Activated CD4-positive, alpha-beta T cell treated with anti-CD3 and anti-CD28 coated beads, Interleukin-2, amount 50 U/mL, for 4 hours (primary cell): ENCODE measurements at places on chromosomes 5 and 9.

DNA sequence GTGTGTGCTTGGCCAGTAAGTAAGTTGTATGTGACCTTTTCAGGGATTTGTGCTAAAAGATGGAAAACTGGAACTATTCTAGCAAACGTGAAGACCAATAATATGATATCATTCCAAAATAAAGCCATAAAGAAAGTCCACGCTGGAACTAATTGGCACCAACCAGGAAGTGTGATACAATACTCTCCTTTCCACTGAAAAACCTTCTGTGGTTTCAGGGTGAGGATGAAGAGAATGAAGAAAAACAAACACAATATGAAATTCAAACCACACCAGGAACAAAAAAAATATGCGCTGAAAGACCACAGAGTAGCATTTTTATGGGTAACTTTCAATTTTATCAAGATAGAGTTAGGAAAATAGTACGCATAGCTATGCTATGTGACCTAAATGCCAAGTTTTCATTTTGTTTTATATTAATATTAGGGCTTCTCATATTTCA is 105.8 kb downstream of the EFNA5 start:
- no peak for DNase-seq

DNA sequence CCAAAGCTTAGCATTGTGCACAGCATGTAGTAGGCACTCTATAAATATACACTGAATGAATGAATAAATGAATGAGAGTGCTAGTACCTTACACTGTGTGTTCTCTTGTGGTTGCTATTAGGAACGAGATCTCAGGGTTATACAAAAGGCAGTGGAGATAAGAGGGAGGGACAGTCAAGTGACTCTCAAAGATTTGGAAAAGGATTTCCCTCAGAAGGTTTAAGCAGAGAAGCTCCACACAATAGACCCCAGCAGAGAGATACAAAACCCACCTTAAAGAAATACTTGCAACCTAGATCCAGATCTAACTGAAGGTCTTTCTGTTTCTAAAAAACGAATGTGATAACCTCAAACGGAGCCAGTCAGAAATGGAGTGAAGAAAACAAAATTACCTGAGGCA is 11.8 kb upstream of the EFNA5 start:
- DNase-seq = no peak

GRCh38 chr5:122436615-122437014 is 124.6 kb downstream of the SNCAIP start:
- DNase-seq = no peak

DNA sequence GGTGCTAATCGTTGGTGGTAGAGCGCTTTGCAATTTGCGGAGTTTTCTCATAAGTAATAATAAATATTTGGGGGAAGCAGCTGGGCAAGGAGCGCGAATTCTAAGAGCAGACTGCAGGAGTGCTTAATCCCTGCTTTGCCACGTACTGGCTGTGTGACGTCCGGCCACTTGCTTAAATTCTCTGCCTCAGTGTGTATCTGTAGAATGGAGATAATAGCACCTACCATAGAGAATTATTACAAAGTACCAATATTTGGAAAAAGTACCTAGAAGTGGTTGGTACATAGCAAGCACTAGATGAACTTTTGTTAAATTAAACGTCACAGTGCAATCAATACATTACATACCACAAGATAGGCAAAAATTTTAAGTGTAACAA is 598 bp upstream of the TMED7 start:
- no peak for DNase-seq

DNA sequence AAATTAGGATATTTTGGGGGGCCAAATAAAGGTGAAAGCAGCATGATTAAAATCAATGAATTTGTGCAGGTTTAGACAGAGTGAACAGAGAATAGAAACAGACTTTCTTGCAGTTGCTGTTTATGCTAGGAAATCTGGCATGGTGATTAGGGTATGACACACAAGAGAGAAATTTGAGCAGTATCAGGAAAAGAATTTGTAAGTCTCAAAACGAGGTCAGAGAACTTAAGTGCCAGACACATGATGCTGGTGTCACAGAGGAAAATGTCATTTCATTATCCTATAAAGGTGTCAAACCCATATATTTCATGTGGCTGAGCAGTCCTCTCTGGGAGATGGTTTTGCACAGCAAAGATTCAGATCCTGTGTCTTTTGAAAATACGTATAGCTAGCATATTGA is 15.7 kb downstream of the LVRN start:
- DNase-seq = no peak

DNA sequence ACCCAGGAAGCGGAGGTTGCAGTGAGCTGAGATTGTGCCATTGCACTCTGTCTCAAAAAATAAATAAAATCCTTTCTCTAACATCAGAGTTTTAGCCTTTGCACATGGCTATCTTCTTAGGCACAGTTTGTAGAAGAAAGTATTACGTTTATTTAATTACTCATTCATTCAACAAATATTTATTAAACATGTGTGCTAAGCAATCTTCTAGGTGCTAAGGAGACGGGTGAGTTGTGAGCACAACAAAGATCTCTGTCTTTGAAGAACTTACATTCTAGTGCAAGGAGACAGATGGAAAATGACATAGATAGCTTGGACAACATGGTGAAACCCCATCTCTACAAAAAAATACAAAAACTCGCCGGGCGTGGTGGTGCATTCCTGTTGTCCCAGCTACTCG is 122.3 kb upstream of the MYO10 start:
- no peak for DNase-seq

- no peak for DNase-seq
Observed at GRCh38 chr9:35691757-35692301, 2.1 kb upstream of the TPM2 start.

DNA sequence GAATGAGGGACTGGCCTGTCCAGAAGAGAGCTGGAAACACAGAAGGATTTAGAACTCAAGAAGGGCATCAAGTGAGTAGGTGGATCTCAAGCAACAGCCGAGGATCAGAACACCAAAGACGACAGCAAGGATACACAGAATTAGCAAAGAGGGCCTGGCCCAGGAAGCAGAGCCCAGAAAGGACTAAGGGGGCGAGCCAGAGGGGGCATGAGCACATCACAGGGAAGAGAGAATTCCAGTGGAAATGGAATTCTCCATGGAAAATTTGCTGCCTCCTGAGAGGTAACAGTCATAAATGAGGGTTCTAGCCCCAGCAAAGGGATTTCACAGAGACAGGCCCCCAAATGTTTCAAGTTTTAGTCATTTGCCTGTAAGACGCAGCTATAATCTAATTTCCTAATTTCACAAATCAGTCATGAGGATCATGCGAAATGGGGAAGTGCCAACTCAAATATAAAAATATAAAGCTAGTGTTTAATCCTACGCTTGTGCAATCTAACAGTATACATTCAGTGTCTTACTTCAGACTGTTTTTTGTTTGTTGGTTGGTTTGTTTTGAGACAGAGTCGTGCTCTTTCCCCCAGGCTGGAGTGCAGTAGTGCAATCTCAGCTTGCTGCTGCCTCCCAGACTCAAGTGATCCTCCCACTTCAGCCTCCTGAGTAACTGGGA is 46.7 kb downstream of the FNBP1 start:
- DNase-seq = no peak

DNA sequence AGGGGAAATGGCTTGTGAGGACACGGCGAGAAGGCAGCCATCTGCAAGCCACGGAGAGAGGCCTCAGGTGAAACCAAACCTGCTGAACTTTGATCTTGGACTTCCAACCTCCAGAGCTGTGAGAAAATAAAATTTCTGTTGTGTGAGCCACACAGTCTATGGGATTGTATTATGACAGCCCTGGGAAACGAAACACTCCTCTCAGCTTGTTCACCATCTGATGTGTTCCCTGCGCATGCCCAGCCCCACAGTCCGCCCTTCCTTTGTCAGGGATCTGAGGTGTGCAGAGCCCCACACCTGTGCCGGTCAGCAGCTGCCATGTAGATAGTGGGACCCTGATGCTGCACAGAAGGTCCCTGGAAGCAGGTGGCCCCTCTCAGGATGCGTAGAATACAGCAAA is 34.1 kb downstream of the PLPP7 start:
- DNase-seq = no peak

DNA sequence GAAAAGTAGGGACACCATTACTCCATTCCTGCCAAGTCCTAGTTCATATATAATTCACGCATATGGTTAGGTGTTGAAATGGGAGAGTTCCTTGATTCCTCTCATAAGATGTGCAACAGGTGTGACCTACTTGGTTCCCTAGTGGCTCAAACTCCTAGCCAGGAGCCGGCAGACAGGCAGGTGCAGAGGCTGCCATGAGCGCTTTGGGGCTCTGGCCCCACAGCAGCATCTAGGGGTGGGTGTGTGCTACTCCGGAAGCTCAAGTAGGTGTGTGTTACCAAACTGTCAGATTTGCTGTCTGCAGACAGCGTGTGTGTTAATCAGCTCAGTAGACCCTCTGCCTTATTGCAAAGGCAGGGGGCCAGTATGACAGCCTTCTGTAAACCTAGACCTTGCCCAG is 1652.4 kb upstream of the ACO1 start:
- no peak for DNase-seq

DNA sequence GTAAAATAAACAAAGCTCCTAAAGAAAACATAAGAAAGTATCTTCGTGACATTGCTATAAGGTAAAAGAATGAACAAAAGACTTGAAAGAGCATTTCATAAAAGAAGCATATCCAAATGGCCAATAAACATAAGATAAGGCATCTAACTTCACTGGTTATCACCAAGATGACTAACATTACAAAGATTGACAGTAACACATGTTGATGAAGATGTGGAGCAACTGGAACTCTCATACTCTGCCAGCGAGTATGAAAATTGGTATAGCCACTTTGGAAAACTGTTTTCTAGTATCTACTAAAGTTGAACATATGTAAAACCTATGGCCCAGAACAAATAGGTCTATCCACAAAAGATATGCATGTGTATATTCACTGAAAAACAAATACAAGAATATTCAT is 150.5 kb downstream of the SNX18 start:
- no peak for DNase-seq

DNA sequence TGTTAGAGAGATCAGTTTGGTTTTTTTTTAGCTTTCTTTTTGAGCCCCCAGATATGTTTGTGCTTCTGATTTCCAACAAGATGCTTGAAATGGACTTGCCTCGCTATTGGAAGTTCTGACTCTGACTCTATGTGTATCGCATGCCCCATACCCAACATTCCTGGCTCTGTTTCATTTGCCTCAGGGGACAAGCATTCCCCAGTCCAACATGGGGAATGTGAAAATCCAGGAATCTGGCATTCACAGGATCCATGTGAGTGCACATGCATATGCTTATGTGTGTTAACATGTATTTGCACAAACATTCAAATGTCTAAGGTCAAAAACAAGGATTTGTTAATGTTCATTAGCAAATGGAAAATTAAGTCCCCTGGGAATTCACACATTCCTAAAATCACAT is 233.9 kb downstream of the TLR4 start:
- DNase-seq = no peak
